Effector memory CD4-positive, alpha-beta T cell (primary cell): ENCODE measurements at places on chromosomes 2 and 18.

DNA sequence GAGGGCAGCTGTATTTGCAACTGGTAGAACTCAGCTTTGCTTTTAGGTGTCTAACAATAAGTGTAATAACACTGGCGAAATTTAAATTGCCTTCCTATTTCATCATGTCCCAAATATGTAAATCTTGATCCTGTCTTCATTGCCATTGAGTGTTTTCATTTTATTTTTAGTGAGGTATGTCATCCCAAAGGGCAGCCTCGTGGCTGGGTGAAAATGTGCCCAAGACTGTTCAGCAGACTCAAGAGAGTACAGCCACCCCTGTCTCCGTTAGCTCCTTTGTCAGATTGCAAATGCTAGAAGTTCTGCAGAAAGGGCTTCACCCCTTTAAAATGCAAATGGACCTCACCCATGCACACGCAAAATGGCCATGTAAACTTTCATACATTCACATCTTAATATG, 278.8 kb downstream of the RND3 start:
- no peak overlapping the region for H3K27ac ChIP-seq
- no peaks in the 10 kb centered on the region for H3K4me1 ChIP-seq
- H3K4me3 ChIP-seq, result no peak overlapping the region

- H3K4me3 ChIP-seq, result no peak overlapping the region
- H3K27me3 ChIP-seq, result no peaks in the 10 kb centered on the region
- no peaks in the 10 kb centered on the region for H3K4me1 ChIP-seq
- H3K36me3 ChIP-seq, result no peaks in the 10 kb centered on the region
- no peak overlapping the region for H3K27ac ChIP-seq
These were observed 119.8 kb downstream of the LRATD1 start for GRCh38 chr2:14752295-14752694.

- no peak for DNase-seq
- H3K27ac ChIP-seq, result no peak overlapping the region
- peaks cover 14% of the 10 kb centered on the region for H3K36me3 ChIP-seq
- H3K27me3 ChIP-seq, result no peaks in the 10 kb centered on the region
- no peak overlapping the region for H3K4me3 ChIP-seq
These were observed 54.7 kb downstream of the THADA start for GRCh38 chr2:43541165-43541564.

DNA sequence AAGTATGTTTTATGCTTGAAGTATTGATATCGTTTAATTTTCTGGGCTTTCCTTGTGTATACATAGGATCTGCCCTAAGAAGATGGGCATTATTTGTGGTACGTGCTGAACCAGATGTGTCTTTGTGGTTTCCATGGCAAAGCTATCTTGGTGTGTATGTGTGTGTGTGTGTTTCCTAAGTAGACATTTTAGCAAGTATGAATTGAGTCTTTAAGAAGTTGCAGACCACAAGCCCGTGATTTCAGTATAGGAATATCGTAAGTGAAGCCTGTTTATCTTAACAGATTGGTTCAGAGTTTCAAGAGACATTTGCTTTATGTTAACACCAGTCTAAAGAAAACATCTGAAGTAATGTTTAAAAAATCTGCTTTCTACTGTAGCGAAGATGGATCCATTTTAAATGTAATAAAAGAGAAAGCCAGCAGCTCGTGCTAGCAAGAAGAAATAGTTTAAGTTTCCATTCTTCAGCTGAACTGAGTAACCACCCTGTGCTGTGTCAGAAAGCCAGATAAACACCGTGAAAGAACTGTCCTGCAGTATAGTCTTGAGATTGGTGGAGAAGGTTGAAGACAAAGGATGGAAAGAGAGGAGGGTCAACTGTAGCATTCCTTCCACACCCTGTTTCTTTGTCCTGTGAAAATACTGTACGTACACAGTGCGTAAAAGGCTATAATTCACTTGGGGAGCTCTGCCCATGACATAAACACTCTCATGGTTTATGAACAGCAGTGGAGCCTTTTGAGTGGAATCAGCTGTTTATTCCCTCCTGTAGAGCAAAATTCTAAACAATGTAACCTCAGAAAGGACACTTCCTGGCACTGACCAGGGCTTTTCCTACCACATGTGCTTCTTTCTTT, 91.9 kb upstream of the FOSL2 start:
- DNase-seq, result no peak
- no peak overlapping the region for H3K4me3 ChIP-seq
- H3K4me1 ChIP-seq, result no peaks in the 10 kb centered on the region
- H3K27me3 ChIP-seq, result no peaks in the 10 kb centered on the region

- no peaks in the 10 kb centered on the region for H3K4me1 ChIP-seq
- no peak for DNase-seq
- H3K36me3 ChIP-seq, result no peaks in the 10 kb centered on the region
- H3K4me3 ChIP-seq, result no peak overlapping the region
- no peak overlapping the region for H3K27ac ChIP-seq
These were observed 32.0 kb downstream of the NEDD4L start for GRCh38 chr18:58076052-58076451.

GRCh38 chr2:85383850-85384249, 26.3 kb downstream of the CAPG start:
- peaks cover 36% of the 10 kb centered on the region for H3K36me3 ChIP-seq
- H3K4me1 ChIP-seq, result no peaks in the 10 kb centered on the region
- H3K27me3 ChIP-seq, result no peaks in the 10 kb centered on the region
- no peak for DNase-seq
- H3K27ac ChIP-seq, result no peak overlapping the region

DNA sequence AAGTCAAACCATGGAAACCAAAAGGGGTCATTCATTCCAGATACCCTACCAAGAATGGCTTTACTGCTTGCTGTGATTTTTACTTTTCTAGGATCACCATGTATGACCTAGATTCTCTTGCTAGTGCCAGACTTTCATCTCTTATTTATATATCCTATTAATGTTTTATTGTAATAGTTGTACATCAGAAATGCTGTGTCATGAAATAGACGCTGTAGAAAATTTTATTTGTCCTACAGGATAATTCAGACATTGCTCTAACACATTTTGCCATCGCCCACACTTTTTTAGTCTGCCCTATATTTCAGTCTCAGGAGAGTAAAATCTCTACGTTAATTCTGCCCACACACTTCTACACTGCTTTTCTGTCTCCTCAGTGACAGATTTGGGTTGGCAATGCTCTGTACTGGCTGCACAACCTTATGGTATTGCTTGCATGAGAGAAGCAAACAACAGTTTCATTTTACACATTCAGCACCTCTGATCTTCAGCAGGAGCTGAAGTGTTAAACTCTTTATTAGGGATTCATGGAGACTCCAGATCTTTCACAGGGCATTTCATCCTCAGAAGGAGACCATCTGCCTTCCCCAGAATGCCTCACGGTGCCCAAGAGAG, 871.8 kb upstream of the CHAC2 start:
- H3K4me1 ChIP-seq, result no peaks in the 10 kb centered on the region
- no peak overlapping the region for H3K27ac ChIP-seq
- no peak overlapping the region for H3K4me3 ChIP-seq
- H3K27me3 ChIP-seq, result no peaks in the 10 kb centered on the region
- no peaks in the 10 kb centered on the region for H3K36me3 ChIP-seq

- H3K36me3 ChIP-seq, result no peaks in the 10 kb centered on the region
- H3K4me3 ChIP-seq, result no peak overlapping the region
- H3K27me3 ChIP-seq, result no peaks in the 10 kb centered on the region
- DNase-seq, result no peak
- no peaks in the 10 kb centered on the region for H3K4me1 ChIP-seq
These were observed 10.7 kb downstream of the BAZ2B start for GRCh38 chr2:159605441-159606178.

DNA sequence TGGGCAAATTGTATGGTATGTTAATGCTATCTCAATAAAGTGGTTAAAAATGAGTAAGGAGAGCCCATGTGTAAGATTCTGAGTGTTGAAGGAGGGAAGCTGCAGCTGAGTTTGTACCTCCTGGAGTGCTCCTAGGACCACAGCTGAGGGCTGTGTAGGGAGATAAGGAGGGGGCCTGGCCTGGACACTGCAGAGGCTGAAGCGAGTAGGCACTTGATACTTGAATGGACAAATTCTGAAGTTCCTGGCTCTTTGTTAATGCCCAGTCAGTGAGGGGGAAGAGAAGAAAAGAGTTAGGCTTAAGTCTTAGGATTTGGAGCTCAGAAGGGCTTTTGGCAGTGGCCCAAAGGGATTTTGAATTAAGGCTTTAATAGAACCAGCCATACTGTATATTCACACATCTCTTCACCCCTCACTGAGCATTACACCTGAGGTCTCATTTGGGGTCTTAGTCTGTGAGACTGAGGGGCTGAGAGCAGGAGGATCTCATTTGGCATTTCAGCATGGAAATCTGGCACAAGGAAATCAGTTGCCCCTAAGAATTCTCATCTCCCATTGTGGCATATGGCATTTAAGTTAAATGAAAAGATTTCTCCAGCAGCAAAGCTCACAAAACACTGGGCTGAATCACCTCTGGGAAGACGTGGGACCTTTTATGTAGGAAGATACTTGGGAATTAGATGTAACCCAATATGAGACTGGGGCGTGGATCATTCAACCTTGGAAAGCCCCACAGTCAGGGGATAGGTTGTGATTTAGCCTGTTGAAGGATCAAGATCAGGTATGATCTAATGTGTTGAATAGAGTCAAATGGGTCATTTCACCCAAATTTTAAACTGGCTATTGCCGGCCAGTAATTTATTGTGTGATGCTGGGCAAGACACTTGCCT, 46.8 kb downstream of the LIPG start:
- H3K27me3 ChIP-seq, result no peaks in the 10 kb centered on the region
- H3K4me3 ChIP-seq, result no peak overlapping the region
- H3K36me3 ChIP-seq, result no peaks in the 10 kb centered on the region
- no peak for DNase-seq

DNA sequence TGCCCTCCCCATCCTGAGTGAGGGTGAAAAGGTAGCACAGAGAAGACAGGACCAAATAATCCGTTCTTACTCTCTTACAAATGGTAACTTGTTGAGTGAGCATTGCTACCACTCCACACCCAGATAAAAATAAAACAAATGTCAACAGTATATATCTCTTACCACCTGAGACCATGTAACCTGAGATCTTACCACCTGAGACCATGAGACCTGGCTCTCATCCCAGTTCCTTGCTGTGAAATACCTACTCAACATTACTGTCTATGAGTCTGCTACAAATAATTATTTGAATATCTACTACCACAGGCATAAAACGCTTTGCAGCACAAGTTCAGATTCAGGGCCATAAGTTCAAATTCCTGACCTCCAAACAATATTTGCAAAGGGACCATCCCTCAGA, 234.7 kb downstream of the C1D start:
- H3K36me3 ChIP-seq, result no peaks in the 10 kb centered on the region
- DNase-seq, result no peak
- no peaks in the 10 kb centered on the region for H3K27me3 ChIP-seq

GRCh38 chr2:157061799-157062198, 195.7 kb upstream of the GALNT5 start:
- no peaks in the 10 kb centered on the region for H3K36me3 ChIP-seq
- H3K27me3 ChIP-seq, result no peaks in the 10 kb centered on the region
- H3K4me3 ChIP-seq, result no peak overlapping the region
- no peaks in the 10 kb centered on the region for H3K4me1 ChIP-seq
- no peak overlapping the region for H3K27ac ChIP-seq
- no peak for DNase-seq

- H3K27ac ChIP-seq, result no peak overlapping the region
- no peak overlapping the region for H3K4me3 ChIP-seq
- H3K4me1 ChIP-seq, result no peaks in the 10 kb centered on the region
- H3K27me3 ChIP-seq, result no peaks in the 10 kb centered on the region
- H3K36me3 ChIP-seq, result no peaks in the 10 kb centered on the region
These were observed 563.2 kb upstream of the NRP2 start for GRCh38 chr2:205119136-205119535.

DNA sequence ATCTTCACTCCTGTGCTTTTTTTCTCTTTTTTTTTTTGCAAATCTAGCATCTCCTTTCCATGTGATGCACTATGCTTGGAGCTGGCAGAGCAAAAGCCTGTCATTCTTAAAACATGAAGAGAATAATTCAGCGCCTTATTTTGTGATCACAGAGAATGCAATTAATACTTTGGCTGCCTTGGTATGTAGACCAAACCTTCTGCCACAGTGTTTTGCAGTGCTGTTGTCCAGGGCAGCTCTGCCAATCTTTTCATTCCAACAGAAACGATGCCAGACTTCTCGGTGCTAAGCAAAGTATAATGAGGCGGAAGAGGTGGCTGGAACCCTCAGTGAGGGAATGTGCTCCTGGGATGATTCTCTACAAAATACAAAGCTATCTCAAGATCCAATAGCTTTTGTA, 25.6 kb downstream of the BCL2 start:
- H3K27me3 ChIP-seq, result no peaks in the 10 kb centered on the region
- H3K27ac ChIP-seq, result no peak overlapping the region
- no peak overlapping the region for H3K4me3 ChIP-seq
- H3K4me1 ChIP-seq, result peaks cover 65% of the 10 kb centered on the region

GRCh38 chr18:62450175-62450545, 72.7 kb upstream of the ZCCHC2 start:
- H3K27ac ChIP-seq, result no peak overlapping the region
- H3K36me3 ChIP-seq, result no peaks in the 10 kb centered on the region
- H3K4me3 ChIP-seq, result no peak overlapping the region
- H3K4me1 ChIP-seq, result no peaks in the 10 kb centered on the region
- no peak for DNase-seq

- H3K4me1 ChIP-seq, result peaks cover 12% of the 10 kb centered on the region
- H3K36me3 ChIP-seq, result no peaks in the 10 kb centered on the region
These were observed 602 bp upstream of the ADAM17 start for GRCh38 chr2:9556121-9556743.

GRCh38 chr2:128284841-128285240, 33.8 kb downstream of the HS6ST1 start:
- no peaks in the 10 kb centered on the region for H3K36me3 ChIP-seq
- H3K27me3 ChIP-seq, result no peaks in the 10 kb centered on the region
- H3K4me3 ChIP-seq, result no peak overlapping the region
- no peak overlapping the region for H3K27ac ChIP-seq
- no peaks in the 10 kb centered on the region for H3K4me1 ChIP-seq

DNA sequence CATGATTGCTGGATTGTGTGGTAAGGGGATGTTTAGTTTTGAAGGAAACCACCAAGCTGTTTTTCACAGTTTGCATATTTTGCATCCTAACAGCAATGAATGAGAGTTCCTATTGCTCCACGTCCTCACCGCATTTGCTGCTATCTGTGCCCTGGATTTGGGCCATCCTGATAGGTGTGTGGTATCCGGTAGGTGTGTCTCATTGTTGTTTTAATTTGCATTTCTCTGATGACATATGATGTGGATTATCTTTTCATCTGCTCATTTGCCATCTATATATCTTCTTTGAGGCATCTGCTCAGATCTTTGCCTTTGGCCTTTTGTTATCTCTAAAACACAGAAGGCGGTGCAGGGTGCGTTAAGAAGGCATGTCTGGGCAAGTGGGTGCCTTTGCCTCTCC, 73.3 kb downstream of the LONRF2 start:
- no peaks in the 10 kb centered on the region for H3K36me3 ChIP-seq
- DNase-seq, result no peak
- H3K27me3 ChIP-seq, result no peaks in the 10 kb centered on the region
- no peak overlapping the region for H3K4me3 ChIP-seq
- H3K4me1 ChIP-seq, result no peaks in the 10 kb centered on the region

- H3K36me3 ChIP-seq, result no peaks in the 10 kb centered on the region
- H3K27ac ChIP-seq, result no peak overlapping the region
- DNase-seq, result no peak
- no peaks in the 10 kb centered on the region for H3K4me1 ChIP-seq
- no peak overlapping the region for H3K4me3 ChIP-seq
These were observed 373.2 kb downstream of the TRIB2 start for GRCh38 chr2:13089971-13090370.

GRCh38 chr2:9256147-9256546, 49.5 kb downstream of the ASAP2 start:
- no peak overlapping the region for H3K4me3 ChIP-seq
- no peak overlapping the region for H3K27ac ChIP-seq
- no peak for DNase-seq
- H3K27me3 ChIP-seq, result no peaks in the 10 kb centered on the region
- H3K36me3 ChIP-seq, result no peaks in the 10 kb centered on the region
